ENCODE measurements at places on chromosomes 3 and 15.

DNA sequence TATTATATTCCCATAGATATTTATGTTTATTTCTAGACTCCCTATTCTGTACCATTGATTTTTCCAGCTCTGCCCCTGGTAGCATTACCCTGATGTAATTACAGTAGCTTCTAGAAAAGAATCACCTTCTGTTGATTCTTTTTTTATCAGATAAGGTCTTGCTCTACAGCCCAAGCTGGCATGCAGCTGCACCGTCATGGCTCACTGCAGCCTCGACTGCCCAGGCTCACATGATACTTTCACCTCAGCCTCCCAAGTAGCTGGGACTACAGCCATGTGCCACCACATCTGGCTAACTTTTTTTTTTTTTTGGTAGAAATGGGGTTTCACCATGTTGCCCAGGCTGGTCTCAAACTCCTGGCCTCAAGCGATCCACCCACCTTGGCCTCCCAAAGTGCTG is 41.8 kb downstream of the SLC24A1 start:
- DNase-seq: no peak

GRCh38 chr15:90644952-90645725 is 72.0 kb upstream of the BLM start:
- no peak for DNase-seq

DNA sequence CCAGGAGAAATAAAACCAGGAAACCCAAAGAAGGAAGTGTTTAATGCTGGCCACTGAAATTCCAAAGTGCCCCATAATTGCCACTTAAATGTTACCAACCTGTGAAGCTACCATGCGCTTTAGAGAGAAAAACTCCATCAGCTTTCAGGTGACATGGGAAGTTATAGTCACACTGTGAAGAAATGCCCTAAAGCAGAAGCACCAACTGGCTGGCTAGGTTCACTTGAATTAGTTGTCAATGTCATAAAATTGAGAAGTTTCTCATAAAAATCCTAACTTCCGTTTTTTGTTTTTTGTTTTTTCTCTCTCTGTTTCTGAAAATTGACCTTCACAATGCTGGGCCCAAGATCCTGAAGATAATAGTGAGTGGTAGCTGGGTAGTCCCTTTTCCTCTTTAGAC is 167.9 kb upstream of the CTNNB1 start:
- no peak for DNase-seq

DNA sequence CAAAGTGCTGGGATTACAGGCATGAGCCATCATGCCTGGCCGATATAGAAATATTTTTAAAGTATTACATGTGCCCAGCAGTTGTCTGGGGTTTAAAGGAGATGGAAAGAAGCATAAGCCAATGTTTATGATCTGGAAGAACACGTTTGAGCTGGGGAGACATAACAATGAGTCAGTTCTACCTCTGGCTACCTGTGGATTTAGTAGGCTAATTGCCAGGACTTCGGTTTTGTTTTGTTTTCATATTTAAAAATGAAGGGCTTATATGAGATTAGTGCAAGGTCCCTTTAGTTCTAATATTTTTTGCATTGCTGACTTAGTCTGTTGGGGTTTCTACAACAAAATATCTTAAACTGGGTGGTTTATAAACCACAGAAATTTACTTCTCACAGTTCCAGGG is 22.9 kb upstream of the TNFSF10 start:
- DNase-seq: no peak

- DNase-seq: peak; percentile 20
Observed at GRCh38 chr15:79620112-79620857, 188.1 kb downstream of the MINAR1 start.

DNA sequence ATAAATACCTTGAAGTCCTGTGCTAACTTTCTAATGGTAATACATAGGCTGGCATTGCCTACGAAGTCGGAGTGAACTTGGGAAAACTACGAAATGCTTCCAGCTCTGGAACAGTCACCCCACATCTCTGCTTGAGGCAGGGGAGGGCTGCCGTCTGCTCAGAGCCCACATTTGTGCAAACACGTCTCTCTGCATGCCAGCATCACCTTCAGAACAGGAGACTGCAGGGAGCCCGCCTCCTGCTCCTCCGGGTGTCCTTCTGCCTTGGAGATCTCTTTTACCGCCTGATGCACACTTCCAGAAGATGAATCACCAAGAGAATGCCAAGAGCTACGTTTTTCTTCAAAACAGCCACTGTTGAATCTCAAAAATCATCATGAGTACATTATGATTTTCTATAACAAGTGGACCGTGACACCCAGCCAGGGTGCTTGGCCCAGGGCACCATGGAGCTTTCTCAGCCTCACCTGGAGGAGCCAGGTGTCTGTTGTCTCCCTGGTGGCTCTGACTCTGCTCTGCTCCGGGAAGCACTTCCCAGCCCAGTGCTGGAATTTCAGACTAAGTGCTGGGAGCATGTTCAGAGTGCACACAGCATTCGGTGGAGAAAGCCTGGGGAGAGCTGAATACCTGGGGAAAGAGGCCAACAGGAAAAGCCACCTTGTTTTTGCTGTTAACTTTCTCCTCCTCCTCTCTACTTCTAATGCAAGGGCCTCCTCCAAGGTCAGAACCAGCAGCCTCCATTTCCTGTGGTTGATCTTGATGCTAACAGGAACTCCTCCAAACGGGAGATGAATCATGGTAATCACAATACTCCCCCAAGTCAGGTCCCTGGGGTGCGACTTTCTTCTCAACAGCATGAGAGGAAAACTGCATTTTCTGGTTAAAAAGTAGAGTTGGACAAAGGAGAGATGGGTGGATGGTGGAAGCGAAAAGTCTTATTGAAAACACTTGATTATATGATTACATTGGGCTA is 467.7 kb downstream of the GABRG3 start:
- DNase-seq: no peak

- no peak for DNase-seq
Observed at GRCh38 chr3:72460205-72461174, 387.8 kb downstream of the SHQ1 start.

DNA sequence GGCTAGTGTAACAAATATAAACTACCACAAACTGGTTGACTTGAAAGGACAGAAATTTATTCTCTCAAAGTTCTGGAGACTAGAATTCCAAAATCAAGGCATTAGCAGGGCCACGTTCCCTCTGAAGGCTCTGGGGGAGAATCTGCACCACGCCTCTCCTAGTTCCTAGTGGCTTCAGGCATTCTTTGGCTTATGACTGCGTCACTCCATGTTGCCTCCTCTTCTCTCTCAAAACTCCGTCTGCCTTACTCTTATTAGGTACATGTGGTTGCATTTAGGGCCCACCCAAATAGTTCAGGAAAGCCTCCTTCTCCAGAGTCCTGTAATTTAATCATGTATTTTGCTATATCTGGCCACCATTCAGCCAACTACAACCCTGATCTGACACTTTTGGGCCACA is 174.8 kb downstream of the PEX5L start:
- DNase-seq: no peak

DNA sequence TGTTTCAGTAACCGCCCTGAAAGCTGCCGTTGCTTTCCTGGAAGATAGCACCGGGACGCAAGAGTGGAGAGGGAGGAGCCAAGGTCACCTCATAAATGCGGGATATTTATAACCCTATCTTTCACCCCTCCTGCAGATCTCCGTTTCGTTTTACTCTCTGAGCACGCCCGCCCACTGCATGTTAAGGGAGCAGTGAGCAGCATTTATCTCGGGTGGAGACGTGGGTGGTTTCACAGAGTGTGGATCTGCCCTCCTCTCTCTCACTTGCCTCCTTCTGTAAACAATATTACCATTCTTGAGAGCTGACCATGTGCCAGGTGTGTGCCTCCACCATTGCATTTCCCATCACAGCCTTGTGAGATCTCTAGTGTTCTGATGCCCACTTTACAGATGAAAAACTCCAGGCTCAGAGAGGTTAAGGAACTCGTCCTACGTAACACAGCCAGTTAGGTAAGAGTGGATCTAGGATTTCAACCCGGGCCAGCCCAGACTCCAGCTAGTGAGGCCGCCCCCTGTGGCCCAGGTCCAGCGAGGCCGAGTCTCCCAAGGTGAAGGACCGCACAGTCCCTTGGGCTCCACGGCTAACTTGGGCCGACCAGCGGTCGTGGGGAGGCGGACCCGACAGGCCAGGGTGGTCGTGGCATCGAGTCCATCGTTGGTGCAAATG is 16.9 kb upstream of the SEMA4B start:
- peak; percentile 95 for DNase-seq

GRCh38 chr3:130907966-130908365 is 14.1 kb downstream of the ATP2C1 start:
- no peak for DNase-seq

DNA sequence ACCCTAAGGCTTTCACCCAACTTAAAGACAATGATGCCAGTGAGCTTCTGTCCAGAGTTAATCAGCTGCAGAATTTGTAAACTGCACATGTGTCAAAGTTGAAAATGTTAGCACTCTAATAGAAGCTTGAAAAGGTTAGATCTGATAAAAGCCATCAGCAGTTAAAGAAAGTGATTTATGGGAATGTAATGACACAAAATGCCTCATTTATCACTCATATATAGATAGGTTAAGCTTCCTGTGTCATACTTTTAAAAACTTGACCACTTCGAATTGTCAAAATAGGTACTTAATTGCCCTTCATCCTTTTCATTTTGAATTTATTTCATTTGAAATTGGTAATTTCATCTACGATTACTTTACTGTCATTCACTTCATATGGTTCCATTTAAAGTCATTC is 151.6 kb downstream of the CDIN1 start:
- no peak for DNase-seq

DNA sequence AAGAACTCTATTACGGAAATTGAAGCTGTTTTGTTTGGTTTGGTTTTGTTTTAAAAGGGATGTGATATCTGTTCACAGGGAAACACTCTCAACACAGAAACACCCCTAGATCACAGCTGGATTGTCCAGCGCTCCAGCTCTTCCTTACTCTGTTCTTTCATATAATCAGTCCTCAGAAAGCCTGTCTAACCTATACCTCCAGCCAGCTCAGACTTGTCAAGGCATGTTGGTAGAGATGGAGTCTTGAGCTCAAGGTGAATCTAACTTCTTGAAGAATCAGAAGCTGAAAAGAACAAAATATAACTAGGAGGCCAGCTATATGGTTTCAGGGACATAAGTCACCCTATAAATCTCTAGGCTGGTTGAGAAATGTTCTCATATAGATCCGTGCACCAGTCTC is 110.2 kb upstream of the EPHA3 start:
- DNase-seq: no peak

GRCh38 chr3:69203631-69204314 is 81.4 kb upstream of the LMOD3 start:
- no peak for DNase-seq

DNA sequence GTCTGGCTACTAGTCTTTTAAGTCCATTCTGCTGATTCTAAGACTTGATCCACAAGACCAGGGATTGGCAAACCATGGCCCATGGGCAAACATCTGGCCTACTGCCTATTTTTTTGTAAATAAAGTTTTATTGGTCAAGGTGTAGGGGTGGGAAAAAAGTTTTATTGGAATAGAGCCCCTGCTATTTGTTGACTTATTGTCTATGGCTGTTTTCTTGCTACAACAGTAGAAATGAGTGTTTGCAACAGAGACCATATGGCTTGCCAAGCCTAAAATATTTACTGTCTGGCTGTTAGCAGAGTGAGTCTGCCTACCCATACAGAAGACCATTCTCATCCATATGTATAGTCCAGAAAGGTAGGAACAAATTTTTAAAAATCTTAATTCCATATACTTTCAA is 106.4 kb downstream of the PTPRG start:
- peak; percentile 39 for DNase-seq
